ENCODE measurements at places on chromosomes 1 and 21.
A peak's percentile ranks its signal among the peaks of the same experiment; 100 is the strongest.

DNA sequence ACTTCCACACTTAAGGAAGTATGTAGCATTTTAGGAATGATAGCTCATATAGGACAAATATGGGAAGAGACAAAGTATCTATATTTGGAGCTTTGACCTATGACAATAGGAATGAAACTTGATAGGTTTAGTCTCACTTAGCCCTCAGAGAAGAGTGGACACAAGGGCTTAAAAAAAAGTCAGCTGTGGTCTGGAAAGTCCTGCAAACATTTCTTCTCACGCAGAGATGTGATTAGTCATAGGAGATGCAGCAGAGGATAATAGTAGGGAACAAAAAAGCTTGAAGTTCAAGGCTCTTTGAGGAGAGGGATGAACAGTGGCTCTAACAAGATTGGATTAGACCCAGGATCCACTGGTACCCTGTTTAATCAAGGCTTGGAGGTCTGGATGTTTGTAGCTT is 14.8 kb upstream of the RNF220 start:
- DNase-seq, result no peak

GRCh38 chr1:150582371-150582770 is 3.0 kb upstream of the MCL1 start:
- DNase-seq, result no peak

DNA sequence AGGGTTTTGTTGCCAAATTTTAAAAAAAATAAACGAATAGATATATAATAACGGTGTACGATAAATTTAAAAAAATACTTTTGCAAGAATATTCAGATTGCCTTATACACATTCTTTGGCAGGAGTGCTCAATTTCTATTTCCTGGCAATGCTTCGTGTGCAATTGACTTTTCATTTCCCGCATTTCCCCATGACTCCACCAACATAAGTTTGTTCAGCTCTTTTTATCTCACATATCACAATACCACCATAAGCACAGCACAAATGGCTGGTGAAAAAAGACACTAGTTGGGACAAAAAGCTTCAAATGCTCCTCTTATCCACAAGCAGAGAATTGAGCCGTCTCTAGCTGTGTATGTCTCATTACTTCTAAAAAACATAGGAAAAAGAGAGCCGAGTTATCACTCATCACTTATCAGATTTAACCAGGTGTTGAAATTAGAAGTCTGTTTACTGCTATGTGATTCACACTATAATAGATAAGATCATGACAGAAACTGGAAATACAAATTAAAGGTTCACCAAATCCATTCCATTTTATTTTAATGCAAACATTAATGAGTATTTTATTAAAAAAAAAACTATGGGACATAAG is 28.9 kb upstream of the RGS1 start:
- no peak for DNase-seq

GRCh38 chr1:19234224-19234623 is 17.1 kb downstream of the EMC1 start:
- no peak for DNase-seq

GRCh38 chr21:41176846-41177245 is 8.9 kb downstream of the BACE2 start:
- no peak for DNase-seq

DNA sequence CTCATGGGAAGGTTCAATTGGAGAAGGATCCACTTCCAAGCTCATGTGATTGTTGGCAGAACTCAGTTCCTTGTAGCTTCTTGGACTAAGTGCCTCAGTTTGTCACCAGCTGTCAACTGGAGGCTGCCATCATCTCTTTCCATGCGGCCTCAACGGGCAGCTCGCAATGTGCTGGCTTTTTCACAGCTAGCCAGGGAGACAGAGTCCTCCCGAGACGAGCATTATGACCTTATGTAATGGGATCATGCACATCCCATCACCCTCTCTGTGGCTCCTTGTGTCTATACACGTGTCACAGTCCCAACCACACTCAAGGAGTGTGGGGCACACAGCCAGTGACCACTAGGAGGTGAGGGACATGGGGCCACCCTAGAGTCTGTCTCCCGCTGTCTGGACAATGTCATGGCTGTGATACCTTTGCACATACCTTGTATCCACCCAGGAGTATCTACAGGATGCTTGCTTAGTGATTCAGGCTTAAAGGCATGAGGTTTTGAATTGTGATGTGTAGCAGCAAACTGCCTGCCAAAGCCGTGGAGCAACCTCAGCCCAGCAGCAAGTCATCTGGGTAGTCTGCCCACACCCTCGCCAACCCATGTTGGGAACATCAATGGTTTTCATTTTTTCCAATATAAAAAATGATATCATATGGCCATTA is 3.9 kb upstream of the KRTAP10-6 start:
- DNase-seq, result peak; percentile 75

DNA sequence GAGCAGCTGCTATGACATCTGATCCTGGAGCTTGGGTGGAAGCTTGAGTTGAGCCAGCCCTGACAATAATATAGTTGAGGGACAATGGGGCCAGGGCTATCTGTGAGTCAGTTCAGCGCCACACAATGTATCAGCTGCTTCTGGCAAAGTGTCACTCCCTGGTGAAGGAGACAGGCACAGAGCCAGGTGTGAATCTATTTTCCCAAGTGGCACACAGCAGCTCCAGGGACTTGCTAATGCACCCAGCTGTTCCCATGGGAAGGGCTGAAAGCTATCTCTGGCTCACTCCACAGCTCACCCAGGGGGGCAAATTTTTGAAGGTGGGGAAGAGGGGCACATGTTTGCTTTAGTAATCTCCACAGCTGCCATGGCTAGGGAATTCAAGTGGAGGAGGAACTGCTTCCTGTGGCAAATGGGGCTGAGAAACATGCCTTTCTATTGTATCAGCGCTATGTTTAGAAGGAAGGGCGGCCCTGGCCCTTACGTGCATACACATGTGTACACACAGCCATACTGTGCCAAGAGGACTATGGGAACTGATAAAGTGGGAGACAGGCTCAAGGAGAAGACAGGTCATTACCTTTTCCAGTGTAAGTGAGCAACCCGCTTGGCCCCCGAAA is 2.2 kb downstream of the CYB5R1 start:
- no peak for DNase-seq

- no peak for DNase-seq
Measured at GRCh38 chr1:199081739-199082138, 442.9 kb downstream of the PTPRC start.

DNA sequence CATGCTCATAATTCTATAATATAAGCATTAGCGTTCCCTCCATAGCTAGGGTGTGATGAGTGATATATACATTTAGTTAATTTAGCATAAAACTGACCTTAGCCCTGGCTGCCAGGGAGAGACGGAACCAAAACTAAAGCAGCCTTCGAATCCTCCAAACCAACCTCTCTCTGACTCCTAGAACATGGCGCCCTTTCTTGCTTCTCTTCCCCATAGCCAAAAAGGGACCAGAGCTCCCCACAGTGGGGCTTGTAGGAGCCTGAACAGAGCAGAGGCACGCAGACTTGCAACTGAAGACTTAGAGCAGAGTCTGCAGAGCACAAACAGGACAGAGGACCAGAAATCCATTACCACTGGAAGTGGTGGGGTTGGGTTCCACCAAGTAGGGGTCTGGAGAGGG is 17.7 kb downstream of the IRF2BP2 start:
- peak; percentile 64 for DNase-seq

- no peak for DNase-seq
Measured at GRCh38 chr1:227766653-227767277, 31.5 kb downstream of the SNAP47 start.

- DNase-seq, result no peak
Measured at GRCh38 chr1:17609529-17609928, 70.0 kb downstream of the ARHGEF10L start.

- DNase-seq, result no peak
Measured at GRCh38 chr1:6635910-6636760, 11.5 kb downstream of the THAP3 start.

DNA sequence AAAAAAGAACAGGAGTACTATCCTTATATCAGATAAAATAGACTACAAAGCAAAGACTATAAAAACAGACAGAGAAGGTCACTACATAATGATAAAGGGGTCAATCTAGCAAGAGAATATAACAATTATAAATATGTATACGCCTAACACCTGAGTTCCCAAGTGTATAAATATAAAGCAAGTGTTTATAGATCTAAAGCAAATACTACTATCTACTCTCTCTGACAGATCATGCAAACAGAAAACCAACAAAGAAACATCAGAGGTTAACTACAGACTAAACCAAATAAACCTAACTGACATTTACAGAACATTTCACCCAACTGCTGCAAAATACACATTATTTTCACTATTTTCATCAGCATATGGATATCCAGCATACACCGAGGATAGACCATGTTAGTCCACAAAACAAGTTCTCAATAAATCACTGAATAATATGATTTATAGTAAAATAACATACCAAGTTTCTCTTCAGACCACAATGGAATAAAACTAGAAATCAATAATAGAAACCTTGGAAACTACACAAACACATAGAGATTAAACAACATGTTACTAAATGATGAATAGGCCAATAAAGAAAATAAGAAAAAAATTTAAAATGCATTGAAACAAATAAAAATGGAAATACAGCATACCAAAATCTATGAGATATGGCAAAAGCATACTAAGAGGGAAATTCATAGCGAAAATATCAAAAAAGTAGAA is 22.7 kb downstream of the UCHL5 start:
- no peak for DNase-seq

DNA sequence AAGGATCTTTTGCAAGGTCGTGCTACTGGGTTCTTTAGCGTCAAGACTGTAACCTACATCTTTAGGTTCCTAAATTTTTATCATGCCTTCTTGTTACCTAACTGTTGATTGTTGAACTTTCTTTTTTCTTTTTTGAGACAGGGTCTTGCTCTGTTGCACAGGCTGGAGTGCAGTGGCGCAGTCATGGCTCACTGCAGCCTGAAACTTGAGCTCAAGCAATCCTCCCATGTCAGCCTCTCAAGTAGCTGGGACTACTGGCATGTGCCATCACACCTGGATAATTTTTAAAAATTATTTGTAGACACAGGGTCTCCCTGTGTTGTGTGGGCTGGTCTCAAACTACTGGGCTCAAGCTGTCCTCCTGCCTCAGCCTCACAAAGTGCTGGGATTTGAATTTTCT is 52.9 kb downstream of the NFIA start:
- no peak for DNase-seq

DNA sequence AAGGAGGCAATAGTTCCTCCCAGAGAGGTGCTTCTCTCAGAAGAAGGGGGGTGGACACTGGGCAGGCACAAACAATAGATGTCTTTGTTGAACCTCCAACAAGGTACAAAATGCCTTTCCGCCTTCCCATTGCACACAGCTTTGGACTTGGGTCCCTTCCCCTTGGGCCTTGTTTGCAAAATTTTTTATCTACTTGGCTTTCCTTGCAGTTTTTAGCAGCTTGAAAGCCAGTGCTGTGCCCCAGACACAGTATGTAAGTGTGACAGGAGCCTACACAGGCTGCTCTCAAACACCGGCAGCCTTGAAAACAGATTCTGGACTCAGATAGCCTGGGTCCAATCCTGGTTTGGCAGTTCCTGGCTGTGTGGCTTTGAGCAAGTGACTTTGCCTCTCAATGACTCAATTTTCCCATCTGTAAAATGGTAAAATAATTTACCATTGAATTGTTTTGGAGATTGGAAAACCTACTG is 43.0 kb downstream of the ELAPOR1 start:
- no peak for DNase-seq

GRCh38 chr1:214386747-214387146 is 105.8 kb downstream of the SMYD2 start:
- DNase-seq, result no peak

- no peak for DNase-seq
Measured at GRCh38 chr1:180484490-180484889, 17.9 kb downstream of the ACBD6 start.

- DNase-seq, result no peak
Measured at GRCh38 chr1:67626090-67626860, 58.7 kb upstream of the GADD45A start.

DNA sequence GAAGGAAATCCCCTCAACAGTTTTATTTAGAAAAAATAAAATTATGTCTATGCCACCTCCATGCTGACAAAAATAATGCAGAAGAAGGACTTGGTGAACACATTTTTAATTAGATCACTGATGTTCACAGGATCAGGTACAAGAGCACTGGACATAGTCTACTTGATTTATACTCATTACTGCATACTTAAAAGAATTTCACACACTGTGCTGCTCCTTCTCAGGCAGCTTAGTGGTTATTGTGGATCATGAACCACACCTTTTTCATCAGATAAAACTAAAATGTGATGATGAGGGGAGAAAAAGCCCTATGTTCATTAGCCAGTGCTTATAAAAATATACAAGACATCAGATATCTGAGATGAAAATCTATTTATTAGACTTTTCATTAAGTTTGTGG is 103.3 kb upstream of the DPH5 start:
- no peak for DNase-seq

DNA sequence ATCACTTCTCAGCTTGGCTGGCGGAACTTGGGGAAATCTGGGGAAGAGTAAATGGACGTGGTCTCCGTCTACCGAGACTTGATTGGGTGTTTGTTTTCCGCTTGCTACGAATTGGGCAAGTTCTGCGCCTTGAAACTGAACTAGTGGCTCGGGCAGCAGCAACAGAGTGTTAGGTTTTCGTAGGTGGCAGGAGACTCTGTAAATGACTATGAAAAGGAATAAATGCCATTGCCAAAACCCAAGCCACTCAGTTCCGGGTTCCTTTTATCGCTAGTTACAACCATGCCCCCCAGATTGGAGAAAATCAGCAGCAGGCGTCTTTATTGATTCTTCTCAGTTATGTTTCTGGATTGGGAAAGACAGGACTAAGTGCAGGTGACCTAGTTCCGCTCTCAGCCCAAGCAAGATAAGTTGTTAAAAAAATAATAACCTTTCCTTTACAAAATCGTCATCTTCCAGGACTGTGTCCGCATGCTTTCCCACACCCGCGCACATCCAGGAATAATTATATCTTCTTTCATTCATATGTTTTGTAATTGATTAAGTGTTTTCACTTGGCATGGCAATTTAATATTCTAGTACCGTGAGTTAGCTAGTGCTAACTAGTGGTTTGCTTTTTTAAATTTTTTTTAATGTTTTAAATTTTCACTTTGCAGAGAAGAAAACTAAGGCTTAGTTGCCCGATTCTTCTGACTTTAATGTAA is 3.4 kb downstream of the LHX9 start:
- no peak for DNase-seq

GRCh38 chr21:45331531-45332147 is 43.9 kb upstream of the POFUT2 start:
- DNase-seq, result no peak

- no peak for DNase-seq
Measured at GRCh38 chr21:36786186-36786585, 87.3 kb downstream of the SIM2 start.

GRCh38 chr1:161817176-161817730 is 51.1 kb downstream of the ATF6 start:
- no peak for DNase-seq

DNA sequence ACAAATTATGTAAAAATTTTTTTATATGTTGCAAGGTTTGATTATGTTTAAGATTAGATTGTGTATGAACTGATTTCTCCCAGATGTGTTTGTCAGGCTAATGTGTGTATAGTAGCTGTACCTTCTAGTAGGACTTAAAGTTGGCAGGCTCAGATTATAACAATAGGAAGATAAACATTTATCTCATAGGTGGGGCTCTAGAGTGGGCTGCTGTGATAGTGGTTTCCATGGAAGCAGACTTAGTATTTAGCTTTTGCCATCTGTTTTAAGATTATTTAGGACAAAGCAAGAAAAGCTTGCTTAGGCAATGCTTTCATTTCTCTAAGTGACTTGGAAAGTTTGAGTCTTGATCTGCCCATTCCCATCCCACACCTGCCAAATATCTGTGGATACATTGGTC is 187.7 kb upstream of the CACYBP start:
- no peak for DNase-seq

- no peak for DNase-seq
Measured at GRCh38 chr1:155479205-155479604, 83.4 kb downstream of the ASH1L start.

- DNase-seq, result no peak
Measured at GRCh38 chr1:183630748-183631147, 4.8 kb downstream of the ARPC5 start.
